GM12891 (cell line): ENCODE measurements at places on chromosomes 4 and X.

GRCh38 chr4:84767168-84767567, 184.2 kb downstream of the CDS1 start:
- no peak for DNase-seq

DNA sequence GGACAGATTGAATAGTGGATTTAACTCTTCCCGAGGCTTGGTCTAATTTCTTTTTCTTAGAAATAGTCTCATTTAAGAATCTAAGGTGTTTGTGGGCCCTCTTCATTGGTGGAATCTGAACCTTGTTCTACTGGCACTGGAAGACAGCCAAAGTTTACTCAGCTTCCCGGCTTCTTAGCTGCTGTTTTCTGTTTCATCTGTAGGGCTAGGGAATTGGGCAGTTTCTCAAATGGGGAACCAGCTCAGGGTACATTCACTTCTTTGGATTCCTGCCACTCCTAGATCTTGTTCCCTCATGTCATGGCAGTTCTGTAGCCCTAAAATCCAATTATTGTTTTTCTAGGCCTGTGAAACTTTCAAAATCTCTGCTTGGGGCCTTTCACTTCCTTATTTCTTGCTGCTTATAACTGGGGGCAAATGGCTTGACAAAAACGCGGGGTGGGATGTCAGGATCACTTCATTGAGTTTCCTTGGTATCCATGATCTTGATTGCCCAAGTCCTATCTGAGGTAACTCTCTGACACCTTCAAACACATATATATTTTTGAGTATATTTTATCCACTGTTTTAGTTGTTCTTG, 985.0 kb downstream of the C4orf33 start:
- no peak for DNase-seq

- no peak for DNase-seq
These were observed 14.0 kb upstream of the ZCCHC18 start for GRCh38 chrX:104098151-104098808.

DNA sequence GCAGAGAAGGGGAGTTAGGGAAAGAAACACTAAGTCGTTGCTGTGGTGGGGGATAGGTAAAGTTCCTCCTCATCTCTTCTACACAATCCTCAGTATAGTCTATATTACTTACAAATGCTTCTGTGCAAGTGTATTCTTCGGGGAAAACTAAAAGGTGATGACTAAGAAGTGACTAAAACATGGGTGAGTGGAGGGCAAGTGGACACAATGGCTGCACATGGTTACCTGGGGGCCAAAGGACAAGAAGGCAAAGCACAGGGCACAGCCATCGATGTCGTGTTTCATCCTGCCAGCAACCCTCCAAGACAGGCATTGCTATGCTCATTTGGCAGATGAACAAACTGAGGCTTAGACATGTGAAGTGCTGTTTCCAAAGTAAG, 35.5 kb upstream of the CCKAR start:
- no peak for DNase-seq

DNA sequence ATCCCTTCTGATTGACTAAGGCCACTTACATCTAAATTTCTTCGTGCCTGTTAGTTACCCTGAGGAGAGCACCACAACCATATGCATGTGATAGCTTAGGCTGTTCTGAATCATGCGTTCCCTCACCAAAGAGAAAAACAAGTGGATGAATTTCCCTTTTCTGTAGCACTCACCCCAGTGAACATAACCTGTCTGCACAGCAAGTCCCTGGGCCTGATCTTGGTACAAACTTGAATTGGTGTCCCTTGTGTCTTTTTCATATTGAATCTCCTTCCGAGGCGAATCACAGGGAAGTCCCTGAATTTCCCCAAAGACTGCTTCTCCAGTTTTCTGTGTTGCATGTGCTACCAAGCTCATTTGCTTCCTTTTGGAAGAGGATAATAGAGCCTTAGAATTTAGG, 100.4 kb downstream of the KLHL8 start:
- no peak for DNase-seq

DNA sequence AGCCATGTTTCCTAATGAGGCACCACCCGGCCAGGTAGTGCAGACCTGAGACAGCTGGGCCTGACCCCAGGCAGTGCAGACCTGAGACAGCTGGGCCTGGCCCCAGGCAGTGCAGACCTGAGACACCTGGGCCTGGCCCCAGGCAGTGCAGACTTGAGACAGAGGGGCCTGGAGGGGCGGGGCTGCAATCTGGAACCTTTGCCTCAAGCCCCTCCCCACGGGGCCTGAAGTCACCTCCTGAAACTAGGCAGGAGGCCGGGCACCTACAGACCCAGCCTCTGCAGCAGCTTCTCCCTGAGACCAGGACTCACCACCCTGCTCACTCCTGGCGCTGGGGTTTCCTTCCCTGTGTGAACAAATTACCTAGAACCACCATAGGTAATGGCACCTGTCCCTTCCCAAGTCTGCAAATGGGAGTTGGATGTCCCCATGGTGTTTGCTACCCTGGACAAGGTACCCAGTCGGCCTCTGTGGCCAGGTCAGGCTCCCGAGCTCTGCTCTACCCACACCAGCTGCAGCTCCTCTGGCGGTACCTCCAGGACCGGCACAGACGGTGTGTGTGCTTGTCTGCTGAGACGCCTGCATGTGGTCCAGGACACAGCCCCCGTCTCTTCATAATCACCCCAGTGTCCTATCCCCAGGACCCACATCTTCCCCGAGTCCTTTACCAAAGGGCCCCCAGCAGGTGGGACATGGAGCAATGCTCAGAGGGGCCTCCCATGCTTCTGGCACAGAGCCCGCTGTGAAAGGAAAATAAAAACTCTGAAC, 53.1 kb upstream of the C4orf50 start:
- DNase-seq, result no peak

- no peak for DNase-seq
These were observed 528.3 kb upstream of the PCDH7 start for GRCh38 chr4:30191902-30192301.

DNA sequence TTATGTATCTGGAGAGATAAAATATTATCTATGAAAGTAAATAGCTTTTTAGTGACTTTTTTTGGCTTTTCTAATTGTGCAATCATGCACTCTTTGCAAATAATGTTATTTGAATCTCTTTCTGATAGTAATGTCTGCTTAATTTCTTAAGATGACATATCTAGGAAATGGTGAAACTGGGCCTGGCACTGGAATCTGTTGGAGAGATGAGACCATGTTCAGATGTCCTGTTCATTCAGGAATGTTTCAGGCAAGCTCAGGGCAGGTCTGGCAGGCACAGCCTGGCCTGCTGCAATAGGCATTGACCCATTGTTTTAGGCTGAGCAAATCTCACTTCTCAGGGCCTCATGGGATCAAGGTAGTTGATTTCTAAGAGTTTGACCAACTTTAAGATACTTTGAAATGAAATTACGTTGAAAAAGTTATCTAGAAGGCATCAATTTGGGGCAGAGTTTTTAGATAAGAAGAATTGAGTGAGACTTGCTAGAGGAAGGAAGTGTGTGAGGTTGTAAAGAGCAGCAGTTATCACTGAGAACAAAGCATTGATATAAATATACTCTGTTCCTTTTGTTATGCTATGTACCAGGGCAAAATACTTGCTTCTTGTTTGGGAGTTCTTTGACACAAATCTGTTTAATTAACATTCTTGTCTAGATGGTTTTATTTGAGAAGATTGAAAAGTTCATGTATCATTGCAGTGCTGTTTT, 133.0 kb upstream of the LEF1 start:
- DNase-seq, result no peak

DNA sequence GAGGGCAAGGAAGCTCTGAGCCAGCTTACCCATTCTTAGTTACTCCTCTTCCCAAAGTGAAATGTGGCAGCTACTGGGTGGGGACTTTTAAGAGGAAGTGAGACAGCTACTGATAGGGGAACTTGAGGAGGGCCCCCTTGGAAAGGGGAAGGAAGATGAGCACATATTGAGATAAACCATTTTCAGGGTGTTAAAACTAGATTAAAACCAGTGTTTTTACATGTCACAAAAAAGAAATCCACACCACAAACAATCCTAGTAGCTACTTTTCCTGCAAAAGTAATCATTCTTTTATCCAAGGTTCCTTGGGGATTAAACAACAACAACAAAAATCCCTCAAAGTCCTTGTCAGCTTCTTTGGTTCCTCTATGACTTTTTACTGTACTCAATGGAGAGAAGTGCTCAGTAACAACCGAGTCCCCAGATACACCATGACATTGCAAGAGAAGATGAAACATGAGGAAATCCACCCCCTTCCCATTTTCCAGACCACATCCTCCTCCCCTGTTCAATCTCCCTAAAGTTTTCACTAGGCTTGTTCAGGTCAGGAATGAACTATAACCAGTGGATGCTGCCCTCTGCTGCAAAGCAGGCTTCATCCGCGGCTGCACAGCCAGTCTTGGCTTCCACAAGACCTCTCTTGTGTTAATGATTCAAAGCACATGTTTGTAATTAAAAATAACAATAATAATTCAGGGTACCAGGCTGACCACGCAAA, 113.5 kb upstream of the TMEM164 start:
- no peak for DNase-seq

- DNase-seq, result no peak
These were observed 122.5 kb downstream of the NFKB1 start for GRCh38 chr4:102623622-102624021.

GRCh38 chrX:1453951-1454785, 1.5 kb upstream of the ASMTL start:
- peak; percentile 80 for DNase-seq

DNA sequence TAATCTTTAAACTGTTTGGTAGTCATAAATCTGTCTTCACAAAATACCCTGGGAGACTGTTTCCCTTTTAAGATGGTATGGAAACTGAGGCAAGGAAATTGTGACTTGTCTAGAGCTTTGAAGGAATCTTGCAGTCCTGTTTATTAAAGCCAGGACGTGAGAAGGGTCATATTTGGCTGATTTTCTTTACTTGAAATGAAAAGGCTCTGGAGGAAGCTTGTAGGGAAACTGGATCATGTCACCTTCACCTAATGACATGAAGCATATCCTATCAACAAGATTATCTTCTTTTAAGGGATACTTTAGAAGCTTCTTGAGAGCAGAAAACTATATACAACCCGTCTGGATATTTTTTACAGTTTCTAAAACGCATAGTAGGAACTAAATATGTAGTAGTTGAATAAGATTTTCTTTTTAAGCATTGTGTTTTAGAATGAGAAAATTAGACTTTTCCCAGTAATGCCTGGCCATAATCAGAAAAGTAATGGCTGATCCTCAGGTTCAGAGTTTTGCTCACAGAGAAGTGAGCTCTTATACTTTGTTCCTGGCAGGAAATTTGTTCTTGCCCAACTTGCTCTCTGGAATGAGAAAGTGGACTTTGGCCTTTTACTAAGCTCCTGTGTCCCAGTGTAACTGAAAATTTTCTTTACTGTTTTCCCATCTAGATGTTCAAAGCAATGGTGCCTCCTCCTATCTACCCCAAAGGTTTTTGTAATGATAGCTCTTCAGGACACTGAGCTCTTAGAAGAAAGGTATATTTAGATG, 136.8 kb upstream of the AFF2 start:
- DNase-seq, result no peak
